ENCODE measurements at places on chromosomes 2 and 18.

GRCh38 chr2:74328074-74328473, 15.1 kb downstream of the SLC4A5 start:
- DNase-seq = no peak

DNA sequence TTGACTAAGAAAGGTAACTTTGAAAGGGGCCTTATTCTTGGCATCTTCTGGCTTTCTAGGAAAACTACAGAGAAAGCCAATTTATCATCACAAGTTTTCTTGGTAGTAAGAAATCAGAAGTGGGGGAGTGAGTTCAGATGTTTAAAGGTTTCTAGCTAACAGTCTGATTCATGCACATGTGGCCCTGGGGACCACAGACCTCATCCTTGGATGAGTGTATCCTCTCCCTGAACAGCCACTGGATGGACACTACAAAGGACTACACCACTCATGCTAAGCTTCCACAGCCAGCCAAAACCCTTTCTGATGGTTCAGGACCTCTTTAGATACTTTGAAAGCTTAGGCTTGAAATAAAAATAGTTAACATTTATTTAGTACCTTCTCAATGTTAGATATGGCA, 218.3 kb upstream of the STK17B start:
- DNase-seq = no peak

- no peak for DNase-seq
Observed at GRCh38 chr2:217680381-217680780, 322.4 kb downstream of the TNS1 start.

GRCh38 chr18:33700513-33700976, 122.5 kb downstream of the ASXL3 start:
- DNase-seq = no peak

DNA sequence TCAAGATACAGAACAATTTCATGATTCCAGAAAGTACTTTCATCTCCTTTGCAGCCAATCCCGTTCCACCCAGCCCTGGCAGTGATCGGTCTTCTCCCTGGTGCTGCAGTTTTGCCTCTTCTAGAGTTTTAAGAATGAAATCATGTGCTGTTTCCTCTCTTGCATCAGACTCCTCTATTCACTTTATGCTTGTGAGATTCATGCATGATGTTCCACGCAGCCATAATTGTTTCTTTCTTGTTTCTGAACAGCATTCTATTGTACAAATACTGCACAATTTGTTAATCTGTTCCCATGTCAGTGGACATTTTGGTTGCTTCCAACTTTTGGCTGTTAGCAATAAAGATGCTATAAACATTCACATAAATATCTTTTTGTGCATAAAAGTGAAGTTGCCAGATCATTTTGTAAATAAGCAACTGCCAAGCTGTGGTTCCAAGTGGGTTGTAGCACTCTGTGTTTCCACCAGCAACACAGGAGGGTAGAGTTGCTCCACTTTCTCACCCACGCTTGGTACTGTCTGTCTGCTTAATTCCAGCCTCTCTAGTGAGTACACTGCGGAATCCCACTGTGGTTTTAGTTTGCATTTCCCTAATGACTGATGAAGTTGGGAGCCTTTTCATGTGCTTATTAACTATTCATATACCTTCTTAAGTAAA, 104.5 kb downstream of the TWIST2 start:
- no peak for DNase-seq

GRCh38 chr2:151063271-151063670, 198.4 kb downstream of the RBM43 start:
- DNase-seq = no peak

GRCh38 chr2:159202568-159203071, 83.9 kb downstream of the WDSUB1 start:
- no peak for DNase-seq

- DNase-seq = no peak
Observed at GRCh38 chr18:43800584-43800983, 523.3 kb upstream of the SYT4 start.

DNA sequence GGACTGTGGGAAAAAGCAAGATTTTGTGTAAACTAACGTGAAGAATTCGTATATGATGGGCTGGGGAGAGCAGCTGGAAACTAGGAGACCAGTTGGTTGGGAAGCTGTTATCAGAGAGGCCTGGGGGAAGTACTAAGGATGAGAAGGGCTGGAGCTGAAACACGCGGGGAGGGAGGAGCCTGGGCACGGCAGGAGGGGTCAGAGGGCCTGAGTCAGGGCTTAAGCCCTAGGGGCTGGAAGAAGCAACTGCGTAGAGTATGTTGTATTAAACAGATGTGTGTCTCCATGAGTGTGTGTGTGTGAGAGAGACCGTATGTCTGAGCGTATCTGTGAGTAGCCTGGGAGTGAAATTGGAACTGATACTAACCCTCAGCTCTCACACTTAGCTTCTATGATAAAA, 8.4 kb downstream of the POMC start:
- DNase-seq = no peak

- DNase-seq = no peak
Observed at GRCh38 chr2:61816480-61817355, 37.1 kb downstream of the FAM161A start.

GRCh38 chr2:171979103-171979502, 20.6 kb upstream of the METAP1D start:
- DNase-seq = no peak

- no peak for DNase-seq
Observed at GRCh38 chr18:58955001-58955400, 90.3 kb downstream of the ZNF532 start.

GRCh38 chr2:147882631-147883030, 37.8 kb downstream of the ACVR2A start:
- DNase-seq = no peak

- no peak for DNase-seq
Observed at GRCh38 chr18:46321955-46322354, 217.8 kb downstream of the HAUS1 start.

- no peak for DNase-seq
Observed at GRCh38 chr2:221605751-221606240, 33.7 kb upstream of the EPHA4 start.

DNA sequence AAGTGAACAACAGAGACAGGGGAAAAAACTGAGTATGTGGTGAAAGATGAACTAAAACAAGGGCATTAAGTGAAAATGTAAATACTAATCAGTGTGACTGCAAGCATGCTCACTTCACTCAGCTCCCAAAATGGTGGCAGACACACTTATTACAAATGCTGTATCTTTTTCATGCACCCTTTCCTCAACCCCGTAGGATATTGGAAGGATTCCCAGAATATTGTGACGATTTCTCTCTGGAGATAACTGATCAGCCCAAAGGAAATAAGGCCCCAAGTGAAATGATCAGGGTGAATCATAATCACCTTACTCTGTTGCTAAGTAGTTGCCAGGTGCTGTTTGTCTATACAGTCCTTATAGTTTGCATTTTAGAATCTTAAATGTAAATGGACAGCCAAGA, 138.9 kb upstream of the IL1R2 start:
- no peak for DNase-seq

DNA sequence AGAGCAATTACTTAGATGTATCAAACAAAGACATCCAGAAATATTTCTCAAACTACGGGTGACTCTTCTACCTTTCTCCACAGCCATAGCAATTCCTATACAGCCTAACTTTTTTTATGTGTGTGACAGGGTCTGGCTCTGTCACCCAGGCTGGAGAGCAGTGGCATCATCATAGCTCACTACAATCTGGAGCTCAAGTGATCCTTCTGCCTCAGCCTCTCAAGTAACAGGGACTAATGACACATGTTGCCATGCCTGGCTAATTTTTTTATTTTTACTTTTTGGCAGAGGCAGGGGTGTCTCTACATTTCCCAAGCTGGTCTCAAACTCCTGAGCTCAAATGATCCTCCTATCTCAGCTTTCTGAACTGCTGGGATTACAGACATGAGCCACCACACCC, 328.9 kb upstream of the NT5C1B start:
- DNase-seq = no peak

GRCh38 chr2:217918308-217919024, 84.3 kb downstream of the TNS1 start:
- DNase-seq = no peak

DNA sequence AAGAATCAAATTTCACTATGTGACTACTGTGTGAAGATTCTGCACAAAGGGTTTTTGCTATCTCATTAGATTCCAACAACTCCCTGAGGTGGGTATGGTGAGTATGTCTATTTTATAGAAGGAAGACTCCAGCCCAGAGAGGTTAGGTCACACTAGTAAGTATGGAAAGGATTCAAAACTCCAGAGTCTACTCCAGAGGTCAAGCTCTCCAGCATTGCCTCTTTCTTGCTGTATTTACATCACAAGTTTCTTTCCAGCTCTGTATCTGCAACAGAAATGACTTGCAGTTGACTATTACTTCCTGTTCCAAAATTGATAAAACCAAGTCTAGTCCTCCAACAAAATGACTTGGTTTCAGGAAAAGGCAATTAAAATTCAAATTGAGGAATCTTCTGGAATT, 2.1 kb downstream of the COL4A4 start:
- no peak for DNase-seq

DNA sequence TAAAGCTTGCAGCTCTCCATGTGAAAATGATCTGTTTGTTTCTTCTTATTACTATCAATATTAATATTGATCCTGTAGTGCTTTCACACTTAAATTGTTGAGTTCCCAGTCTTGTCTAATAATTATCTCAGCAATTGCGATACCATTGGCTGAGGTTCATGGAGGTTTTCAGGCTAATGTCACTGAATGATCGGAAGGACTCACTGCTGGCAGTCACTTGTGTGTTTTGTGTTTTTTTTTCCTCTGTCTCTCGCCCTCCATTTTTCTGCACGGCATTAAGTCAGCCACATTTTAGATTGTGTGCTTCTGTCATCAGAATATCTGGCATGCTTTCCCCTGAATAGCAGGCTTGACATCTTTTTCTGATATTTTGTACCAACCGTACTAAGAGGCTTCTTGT, 43.7 kb downstream of the AGAP1 start:
- no peak for DNase-seq

GRCh38 chr2:127612111-127612822, 33.7 kb upstream of the GPR17 start:
- DNase-seq = no peak

GRCh38 chr2:230325316-230326243, 1.4 kb upstream of the SP140L start:
- no peak for DNase-seq

DNA sequence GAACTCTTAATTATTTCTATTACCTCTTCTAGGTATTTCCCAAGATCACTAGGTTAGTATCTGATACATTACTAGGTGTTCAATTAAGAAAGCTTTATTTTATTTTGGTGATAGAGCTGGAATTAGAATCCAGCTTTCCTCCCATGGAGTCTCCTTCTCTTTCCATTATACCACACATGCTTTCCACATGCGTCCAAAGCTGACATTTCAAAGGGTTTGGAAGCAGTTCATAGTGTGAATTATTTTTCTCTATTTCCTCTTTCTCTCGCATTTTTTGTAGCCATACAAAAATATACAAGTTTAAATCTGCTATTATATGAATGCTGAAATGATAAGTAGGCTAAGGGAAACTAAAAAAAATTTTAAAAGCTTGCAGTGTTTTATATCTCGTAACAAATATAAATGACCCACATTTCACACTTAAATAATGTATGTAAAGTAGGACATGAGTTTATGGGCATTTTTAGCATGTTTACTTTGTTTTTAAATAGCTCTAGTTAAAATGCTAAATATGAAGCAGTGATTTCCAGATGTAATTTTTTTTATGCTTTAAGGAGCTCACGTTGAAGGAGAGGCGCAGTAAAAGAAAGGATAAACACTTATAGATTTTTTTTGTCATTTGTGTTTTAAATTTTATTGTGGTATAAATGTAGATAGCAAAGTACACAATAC, 20.1 kb downstream of the ZC3H6 start:
- DNase-seq = no peak

DNA sequence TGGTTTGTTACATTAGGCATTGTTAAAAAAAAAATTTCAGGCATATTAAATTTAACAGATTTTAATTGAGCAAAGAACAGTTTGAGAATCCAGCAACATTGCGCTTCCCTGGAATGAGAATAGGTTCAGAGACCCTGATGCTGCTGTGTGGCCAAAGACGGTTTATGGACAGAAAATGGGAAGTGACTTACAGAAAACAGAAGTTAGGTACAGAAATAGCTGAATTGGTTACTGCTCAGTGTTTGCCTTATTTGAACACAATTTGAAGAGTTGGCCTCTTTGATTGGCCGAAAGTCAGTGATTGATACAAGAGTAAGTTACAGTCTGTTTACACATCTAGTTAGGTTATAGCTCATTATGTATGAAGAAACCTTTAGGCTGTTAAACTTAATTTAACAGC, 6.0 kb upstream of the NEDD4L start:
- DNase-seq = no peak

- DNase-seq = no peak
Observed at GRCh38 chr2:234025891-234026401, 24.6 kb upstream of the SPP2 start.

- DNase-seq = no peak
Observed at GRCh38 chr2:120741571-120742561, 6.2 kb downstream of the GLI2 start.

DNA sequence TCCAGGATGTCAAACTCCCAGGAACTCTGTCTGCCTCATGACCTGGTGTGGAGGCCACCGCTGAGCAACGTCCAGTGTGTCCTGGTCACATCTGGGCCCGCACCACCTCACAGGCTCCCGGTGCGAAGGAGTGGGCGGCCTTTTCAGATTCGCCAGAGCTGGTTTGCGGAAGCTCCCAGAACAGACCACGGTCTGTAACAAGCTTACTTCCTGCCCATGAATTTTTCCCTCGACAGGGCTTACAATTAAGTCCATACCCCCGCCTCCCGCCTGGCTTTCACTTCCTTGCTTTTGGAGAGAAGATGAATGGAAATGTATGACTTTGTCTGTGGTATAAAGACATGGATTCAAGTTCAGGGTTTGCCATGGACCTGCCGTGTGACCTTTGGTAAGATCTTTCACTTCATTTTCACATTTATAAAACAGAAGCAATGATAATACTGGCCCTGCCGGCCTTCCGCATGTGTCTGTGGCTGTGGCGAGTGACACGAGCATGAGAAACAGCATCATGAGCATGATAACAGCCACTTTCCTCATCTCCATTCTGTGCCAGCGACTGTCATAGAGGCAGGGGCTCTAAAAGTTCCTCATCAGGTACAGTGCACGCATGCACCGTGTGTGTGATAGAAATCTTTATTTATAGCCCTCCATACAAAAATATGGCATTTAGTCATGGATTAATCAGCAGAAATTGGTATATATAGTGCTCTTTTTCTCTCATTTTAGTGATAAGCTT, 31.0 kb upstream of the KCNF1 start:
- no peak for DNase-seq

DNA sequence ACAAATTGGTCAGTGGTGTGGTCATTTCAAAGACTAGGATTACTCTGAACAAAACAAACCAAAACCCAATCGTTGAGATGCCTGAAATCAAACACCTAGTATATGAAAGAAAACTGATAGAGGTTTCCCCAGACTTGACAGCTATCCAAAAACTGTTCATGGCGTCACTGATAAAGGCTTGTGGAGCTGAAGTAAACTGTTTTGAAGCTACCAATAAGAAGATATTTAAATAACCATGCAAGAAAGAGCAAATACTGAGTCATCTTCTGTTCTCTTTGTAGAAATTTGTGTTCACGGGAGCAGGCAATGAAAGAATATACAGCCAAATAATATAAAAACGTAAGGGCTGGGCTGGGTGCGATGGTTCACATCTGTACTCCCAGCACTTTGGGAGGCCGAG, 7.5 kb upstream of the COLEC11 start:
- DNase-seq = no peak

Data from T-helper 2 cell treated with Interferon-gamma antibody and Interleukin-4, amounts not matched to agents 5 μg/mL and 100 μg/mL, for 36 hours (primary cell).